ENCODE measurements at places on chromosomes 1 and 21. TPM values are rescaled to one million over a fixed set of nuclear protein-coding genes. Genes with fewer than 3 reads are reported as not detected.

Gene CYP4Z1
- total RNA-seq = not detected

Gene DRAXIN
- not detected for total RNA-seq

Gene LRRC71
- total RNA-seq = 1.2 TPM

Gene C8B
- total RNA-seq = not detected

Gene MROH7
- not detected for total RNA-seq

Gene ANGPTL7
- total RNA-seq = not detected

Gene CYP4A11
- total RNA-seq = not detected
